ENCODE measurements at places on chromosomes 2 and 18.

DNA sequence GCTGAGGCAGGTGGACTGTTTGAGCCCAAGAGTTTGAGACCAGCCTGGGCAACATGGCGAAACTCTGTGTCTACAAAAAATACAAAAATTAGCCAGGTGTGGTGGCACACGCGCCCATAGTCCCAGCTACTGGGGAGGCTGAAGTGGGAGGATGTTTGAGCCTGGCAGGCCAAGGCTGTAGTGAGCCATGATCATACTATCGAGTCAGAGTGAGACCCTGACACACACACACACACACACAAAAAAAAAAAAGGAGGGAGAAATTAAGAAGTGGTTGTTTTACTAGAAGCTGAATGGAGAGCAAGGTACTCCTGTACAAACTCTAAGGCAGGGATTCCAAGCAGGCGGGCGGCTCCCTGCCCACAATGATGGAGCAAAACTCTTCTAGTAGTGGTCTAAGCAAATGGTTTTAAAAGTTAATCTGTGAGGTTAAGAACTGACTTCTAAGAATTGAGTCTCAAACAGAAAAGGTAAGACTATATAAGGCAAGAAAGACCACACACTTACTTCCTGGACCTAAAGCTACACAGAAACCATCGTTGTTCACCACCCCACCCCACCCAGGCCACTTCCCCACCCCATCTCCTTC is 2.6 kb downstream of the ANKRD44 start:
- DNase-seq, result no peak

DNA sequence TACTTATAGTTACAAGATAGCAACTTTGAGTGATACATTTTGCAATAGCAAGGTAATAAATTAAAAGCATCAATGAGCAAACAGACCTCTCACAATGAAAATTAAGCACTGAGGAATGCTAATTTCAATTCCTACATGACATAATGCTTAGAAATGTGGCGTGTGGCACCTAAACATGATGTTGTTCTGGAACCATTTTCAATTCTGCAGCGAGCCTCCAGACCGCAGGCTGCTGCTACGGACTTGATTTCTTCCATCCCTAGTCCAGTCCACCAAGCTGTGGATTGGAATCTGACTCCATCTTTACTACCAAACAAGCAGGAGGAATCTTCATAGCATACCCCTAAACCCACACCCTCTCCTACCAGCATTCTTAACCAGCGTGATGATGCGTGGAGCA is 58.7 kb upstream of the ZNF397 start:
- DNase-seq, result no peak

DNA sequence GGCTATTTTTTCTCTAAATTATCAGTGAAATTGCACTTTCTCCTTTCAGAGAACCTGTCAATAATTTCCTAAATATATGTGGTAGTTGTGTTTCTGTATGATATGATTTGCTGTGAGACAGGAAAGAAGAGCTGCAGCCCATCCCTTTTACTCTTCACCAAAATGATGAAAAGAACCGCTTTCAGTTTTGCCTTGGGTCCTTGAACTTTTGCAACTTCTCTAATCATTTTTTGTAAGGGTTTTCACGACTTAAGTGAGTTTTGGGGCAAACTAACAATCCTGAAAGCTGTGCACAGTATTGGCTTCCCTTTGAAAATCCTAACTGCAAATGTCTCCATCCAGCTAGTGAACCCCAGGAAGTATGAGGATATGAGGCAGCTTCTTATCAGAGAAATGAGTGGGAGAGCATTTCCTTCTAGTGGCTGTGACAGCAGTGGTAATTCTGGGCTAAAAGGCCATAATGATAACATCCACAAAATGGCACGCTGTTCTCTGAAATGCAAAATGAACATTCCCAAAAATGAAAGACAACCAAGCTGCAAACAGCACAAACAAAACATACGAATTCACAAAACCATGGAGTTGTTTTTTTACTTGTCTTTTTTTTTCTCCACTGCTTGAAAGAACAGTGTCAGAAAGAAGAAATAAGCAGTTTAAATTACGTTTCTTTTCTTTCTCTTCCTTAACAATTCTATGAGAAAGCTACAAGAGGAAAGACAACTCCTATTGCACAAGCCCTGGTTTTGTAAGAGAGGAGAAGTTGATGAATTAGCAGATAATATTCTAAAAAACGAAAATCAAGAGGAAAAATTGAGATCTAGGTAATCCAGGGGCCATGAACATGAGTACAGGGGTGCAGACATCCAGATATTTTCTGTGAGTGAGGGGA is 1291.6 kb upstream of the ZEB2 start:
- no peak for DNase-seq

DNA sequence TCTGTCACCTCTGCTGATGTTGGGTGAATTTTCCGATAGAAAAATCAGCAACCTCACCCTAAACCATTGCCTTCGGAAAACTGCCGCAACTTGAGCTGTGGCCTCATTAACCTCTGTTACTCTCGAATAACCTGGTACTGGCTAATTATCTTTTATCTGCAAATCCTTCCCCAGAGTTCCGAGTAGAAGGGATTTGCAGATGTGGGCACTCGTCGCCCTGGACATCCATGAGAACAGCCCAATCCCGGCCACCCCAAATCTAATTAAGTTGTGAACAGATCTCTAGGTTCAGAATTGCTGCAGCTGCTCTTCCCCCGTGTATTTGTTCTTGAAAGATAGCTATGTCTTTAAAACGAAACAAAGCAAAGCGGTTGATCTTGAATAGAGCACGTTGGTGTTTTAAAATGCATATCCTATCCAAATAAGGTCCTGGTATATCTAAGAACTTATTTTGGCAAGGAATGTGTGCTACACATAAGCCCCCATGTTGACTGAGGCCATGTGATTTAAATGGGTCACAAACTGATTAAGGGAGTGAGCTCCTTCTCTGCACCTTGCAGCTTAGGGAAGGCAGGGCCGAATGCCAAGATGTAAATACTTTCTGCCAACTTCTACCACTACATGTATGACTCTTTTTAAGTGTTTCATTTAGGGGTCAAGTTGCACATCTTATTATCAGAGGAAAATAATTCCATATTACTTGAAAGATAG is 88.2 kb downstream of the MTCL1 start:
- DNase-seq, result no peak
